ENCODE measurements at places on chromosomes 13 and 19.

DNA sequence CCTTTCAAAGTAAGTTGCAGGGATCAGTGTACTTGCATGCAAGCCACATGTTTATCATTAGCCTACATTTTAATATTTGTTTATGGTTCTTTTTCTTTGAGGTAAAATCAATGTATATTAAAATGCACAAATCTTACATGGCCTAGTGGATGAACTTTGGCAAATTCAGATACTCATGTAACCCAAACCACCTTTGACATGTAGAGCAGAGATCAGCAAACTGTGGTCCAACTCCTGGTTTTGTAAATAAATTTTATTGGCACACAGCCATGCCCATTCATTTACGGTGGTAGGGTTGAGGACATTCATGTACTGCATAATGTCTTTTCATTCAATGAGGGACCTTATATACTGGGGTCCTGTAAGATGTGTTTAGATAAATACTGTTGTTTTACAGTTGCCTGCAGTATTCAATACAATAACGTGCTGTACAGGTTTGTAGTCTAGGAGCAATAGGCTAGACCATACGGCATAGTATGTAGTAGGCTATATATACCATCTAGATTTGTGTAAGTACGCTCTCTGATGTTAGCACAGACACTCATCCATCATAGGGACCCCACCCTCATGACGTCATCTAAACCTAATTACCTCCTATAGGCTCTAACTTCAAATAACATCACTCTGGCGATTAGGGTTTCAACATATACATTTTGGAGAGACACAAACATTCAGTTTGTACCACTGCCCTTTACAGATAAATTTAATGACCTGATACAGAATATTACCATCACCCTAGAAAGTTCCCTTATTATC is 5.7 kb downstream of the NDFIP2 start:
- peaks cover 36% of the 10 kb centered on the region for H3K4me1 ChIP-seq
- no peak overlapping the region for H3K27ac ChIP-seq
- no peaks in the 10 kb centered on the region for H3K27me3 ChIP-seq
- peaks cover 6% of the 10 kb centered on the region for H3K36me3 ChIP-seq
- DNase-seq = no peak
- H3K4me3 ChIP-seq = no peak overlapping the region

DNA sequence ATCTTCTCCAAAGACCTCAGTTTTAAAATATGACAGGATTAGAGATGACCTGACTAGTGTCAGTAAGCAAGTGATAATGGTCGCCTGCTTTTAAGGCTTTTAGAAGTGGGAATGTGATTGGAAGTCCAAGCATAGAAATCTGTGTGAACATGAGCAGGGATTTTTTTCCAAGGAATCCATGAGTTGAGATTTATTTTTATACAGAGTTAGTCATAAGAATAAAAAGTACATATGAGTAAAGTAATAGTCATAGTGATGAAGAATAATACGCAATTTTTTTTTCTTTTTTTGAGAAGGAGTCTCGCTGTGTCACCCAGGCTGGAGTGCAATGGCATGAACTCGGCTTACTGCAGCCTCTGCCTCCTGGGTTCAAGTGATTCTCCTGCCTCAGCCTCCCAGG is 1.6 kb downstream of the ZNF546 start:
- H3K27me3 ChIP-seq = no peaks in the 10 kb centered on the region
- H3K4me3 ChIP-seq = peak overlapping the region; percentile 86
- H3K4me1 ChIP-seq = peaks cover 31% of the 10 kb centered on the region

DNA sequence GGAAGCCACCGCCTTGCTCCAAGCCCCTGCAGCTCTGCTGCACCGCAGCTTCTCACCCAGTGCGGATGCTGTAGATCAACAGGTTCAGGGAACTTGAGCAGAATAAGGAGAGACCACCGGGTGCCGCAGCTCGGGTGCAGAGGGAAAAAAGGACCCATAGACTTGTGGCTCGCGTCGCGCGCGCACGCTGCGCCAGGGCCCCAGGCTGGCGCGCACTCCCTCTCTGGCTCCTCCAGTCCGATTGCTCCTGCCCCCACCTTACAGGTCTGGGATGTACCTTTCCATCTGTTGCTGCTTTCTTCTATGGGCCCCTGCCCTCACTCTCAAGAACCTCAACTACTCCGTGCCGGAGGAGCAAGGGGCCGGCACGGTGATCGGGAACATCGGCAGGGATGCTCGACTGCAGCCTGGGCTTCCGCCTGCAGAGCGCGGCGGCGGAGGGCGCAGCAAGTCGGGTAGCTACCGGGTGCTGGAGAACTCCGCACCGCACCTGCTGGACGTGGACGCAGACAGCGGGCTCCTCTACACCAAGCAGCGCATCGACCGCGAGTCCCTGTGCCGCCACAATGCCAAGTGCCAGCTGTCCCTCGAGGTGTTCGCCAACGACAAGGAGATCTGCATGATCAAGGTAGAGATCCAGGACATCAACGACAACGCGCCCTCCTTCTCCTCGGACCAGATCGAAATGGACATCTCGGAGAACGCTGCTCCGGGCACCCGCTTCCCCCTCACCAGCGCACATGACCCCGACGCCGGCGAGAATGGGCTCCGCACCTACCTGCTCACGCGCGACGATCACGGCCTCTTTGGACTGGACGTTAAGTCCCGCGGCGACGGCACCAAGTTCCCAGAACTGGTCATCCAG is 964 bp downstream of the PCDH17 start:
- H3K4me1 ChIP-seq = no peaks in the 10 kb centered on the region
- H3K27ac ChIP-seq = no peak overlapping the region
- peaks cover 31% of the 10 kb centered on the region for H3K27me3 ChIP-seq
- peak overlapping the region; percentile 56 for H3K4me3 ChIP-seq
- no peaks in the 10 kb centered on the region for H3K36me3 ChIP-seq

- no peak overlapping the region for H3K27ac ChIP-seq
- no peaks in the 10 kb centered on the region for H3K36me3 ChIP-seq
- no peak overlapping the region for H3K4me3 ChIP-seq
- no peak for DNase-seq
- H3K27me3 ChIP-seq = peaks cover 3% of the 10 kb centered on the region
Observed at GRCh38 chr13:50766013-50766412, 77.5 kb downstream of the DLEU7 start.

GRCh38 chr19:31952693-31953092 is 392.7 kb upstream of the ZNF507 start:
- no peak overlapping the region for H3K4me3 ChIP-seq
- no peaks in the 10 kb centered on the region for H3K4me1 ChIP-seq
- no peaks in the 10 kb centered on the region for H3K27me3 ChIP-seq
- DNase-seq = no peak

GRCh38 chr19:47630594-47630993 is 21.7 kb downstream of the BICRA start:
- H3K4me3 ChIP-seq = no peak overlapping the region
- H3K27ac ChIP-seq = peak overlapping the region; percentile 61
- H3K4me1 ChIP-seq = peaks cover 40% of the 10 kb centered on the region

DNA sequence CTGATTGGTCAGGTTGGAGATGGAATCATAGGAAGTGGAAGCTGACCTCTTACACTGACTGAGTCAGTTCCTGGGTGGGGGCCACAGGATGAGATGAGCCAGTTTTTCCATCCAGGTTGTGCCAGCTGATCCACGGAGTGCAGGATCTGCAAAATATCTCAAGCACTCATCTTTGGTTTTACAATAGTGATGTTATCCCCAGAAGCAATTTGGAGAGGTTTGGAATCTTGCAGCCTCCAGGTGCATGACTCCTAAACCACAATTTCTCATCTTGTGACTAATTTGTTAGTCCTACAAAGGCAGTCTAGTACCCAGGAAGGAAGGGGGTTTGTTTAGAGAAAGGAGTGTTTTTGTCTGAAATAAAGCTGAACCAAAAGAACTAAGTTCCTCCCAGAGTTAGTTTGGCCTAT is 212.8 kb downstream of the SLITRK6 start:
- no peaks in the 10 kb centered on the region for H3K4me1 ChIP-seq
- H3K36me3 ChIP-seq = peaks cover 2% of the 10 kb centered on the region
- no peak overlapping the region for H3K27ac ChIP-seq
- DNase-seq = no peak
- H3K27me3 ChIP-seq = no peaks in the 10 kb centered on the region

- peaks cover 7% of the 10 kb centered on the region for H3K27me3 ChIP-seq
- no peaks in the 10 kb centered on the region for H3K4me1 ChIP-seq
- no peak overlapping the region for H3K27ac ChIP-seq
- no peak overlapping the region for H3K4me3 ChIP-seq
Observed at GRCh38 chr19:13068085-13068846, 34.4 kb downstream of the LYL1 start.

DNA sequence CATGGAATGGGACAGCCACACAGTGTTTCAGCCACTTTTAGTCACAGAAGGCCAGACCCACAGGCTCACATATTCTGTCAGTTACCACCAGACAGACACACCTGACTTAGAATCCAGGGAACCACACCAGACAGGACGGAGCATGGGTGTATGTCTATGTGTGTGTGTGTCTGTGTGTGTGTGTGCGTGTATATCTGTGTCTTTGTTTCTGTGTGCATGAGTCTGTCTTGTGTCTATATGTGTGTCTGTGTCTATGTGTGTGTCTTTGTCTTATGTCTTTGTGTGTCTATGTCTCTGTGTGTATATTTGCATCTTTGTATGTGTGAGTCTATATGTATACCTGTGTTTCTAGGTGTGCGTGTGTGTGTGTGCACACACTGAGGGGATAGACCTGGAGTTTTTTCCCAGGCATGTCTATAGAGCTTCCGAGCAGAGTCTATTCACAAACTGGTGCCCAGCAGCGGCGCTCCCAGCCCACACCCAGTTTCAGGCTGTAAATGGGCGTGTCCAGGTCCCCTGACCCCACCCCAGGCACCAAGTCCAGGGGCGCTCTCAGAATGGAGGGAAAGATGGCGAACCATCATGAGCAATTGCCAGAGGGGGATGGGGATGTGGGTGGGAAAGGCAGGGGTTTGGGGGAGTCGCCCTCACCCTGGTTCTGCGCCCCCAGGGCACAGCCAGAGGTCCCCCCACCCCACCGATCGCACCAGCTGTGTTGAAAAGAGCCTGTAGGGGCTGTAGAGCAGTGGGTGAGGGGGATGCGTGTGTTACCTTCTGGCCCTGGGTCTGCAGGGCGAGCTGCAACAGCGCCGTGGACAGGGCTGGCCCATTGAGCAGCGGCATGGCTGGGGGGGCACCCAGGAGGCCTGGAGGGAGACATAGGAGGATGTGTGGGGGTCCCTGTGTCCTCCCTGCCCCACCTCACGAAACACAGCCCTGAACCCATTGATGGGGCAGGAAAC is 6.3 kb upstream of the FDX2 start:
- H3K36me3 ChIP-seq = peaks cover 35% of the 10 kb centered on the region
- no peak for DNase-seq
- H3K27ac ChIP-seq = peak overlapping the region; percentile 2
- H3K27me3 ChIP-seq = no peaks in the 10 kb centered on the region
- no peak overlapping the region for H3K4me3 ChIP-seq
- H3K4me1 ChIP-seq = no peaks in the 10 kb centered on the region

DNA sequence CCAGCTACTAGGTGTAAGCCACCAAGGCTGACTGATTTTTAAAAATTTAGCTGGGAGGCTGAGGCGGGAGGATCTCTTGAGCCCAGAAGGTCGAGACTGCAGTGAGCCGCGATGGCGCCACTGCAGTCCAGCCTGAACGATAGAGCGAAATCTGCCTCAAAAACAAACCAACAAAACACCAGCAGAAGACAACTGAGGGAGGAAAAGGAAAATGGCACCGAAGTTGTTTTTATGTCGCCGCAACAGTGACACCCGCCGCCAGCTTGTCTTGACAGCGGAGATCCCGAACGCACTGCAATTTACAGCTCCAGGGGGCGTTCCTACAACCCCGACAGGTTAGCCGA is 298 bp upstream of the FAM98C start:
- peaks cover 20% of the 10 kb centered on the region for H3K4me1 ChIP-seq
- DNase-seq = no peak
- H3K36me3 ChIP-seq = peaks cover 21% of the 10 kb centered on the region
- H3K4me3 ChIP-seq = peak overlapping the region; percentile 95
- H3K27ac ChIP-seq = peak overlapping the region; percentile 92
- H3K27me3 ChIP-seq = peaks cover 27% of the 10 kb centered on the region

DNA sequence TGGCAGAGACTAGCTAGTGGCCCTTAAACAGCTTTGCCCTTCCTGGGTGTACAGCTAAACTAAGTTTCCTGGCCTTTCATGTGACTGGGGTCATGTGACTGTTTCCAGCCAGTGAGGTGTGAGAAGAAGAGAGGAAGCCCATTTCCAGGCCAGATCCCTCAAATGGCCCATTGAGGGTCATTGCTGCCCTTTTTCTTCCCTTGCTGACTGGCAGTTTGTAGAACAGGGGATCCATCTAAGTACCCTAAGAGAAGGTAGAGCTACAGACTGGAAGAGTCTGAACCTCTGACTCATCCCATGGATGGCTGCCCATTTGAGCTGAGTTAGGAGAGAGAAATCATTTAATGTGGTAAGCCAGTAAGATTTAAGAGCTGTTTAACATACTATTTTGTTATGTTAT is 2.8 kb downstream of the SWSAP1 start:
- H3K36me3 ChIP-seq = peaks cover 25% of the 10 kb centered on the region
- H3K4me3 ChIP-seq = no peak overlapping the region
- H3K27me3 ChIP-seq = no peaks in the 10 kb centered on the region
- peak overlapping the region; percentile 20 for H3K27ac ChIP-seq
- peaks cover 34% of the 10 kb centered on the region for H3K4me1 ChIP-seq

DNA sequence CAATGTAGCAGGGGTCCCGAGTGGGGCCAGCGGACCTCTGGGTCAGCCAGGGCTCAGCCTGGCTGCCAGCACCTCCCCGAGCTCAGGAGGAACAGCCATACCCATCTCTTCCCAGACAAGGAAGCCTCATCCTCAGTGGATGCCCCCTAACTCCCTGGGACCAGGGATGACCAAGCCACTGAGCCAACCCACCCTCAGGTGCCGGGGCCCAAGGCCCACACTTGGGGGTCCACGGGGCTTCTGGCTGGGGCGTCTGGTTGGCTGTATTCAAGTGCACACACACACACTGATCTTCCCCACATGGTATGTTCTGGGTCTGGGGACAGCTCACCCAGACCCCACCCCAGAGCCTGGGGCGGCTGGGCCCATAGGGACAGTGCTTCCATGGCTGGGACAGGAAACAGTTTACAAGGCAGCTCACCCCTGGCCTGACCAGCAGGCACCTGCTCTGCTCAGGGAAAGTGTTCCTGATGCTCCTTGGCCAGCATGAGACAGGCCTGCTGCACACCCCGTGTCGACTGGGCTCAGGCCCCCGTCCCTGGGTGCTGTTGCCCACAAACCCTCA is 7.7 kb downstream of the RAB11B start:
- no peak for DNase-seq
- H3K4me3 ChIP-seq = no peak overlapping the region
- no peaks in the 10 kb centered on the region for H3K27me3 ChIP-seq
- peaks cover 25% of the 10 kb centered on the region for H3K4me1 ChIP-seq
- no peak overlapping the region for H3K27ac ChIP-seq

GRCh38 chr13:113080901-113081521 is 24.6 kb upstream of the F7 start:
- H3K27ac ChIP-seq = no peak overlapping the region
- H3K27me3 ChIP-seq = no peaks in the 10 kb centered on the region
- H3K4me3 ChIP-seq = no peak overlapping the region
- H3K4me1 ChIP-seq = no peaks in the 10 kb centered on the region
- no peak for DNase-seq

GRCh38 chr19:33396701-33397535 is 23.4 kb downstream of the CEBPG start:
- H3K4me3 ChIP-seq = no peak overlapping the region
- H3K4me1 ChIP-seq = peaks cover 4% of the 10 kb centered on the region
